ENCODE measurements at places on chromosomes 5 and 9.
A peak's percentile ranks its signal among the peaks of the same experiment; 100 is the strongest.

DNA sequence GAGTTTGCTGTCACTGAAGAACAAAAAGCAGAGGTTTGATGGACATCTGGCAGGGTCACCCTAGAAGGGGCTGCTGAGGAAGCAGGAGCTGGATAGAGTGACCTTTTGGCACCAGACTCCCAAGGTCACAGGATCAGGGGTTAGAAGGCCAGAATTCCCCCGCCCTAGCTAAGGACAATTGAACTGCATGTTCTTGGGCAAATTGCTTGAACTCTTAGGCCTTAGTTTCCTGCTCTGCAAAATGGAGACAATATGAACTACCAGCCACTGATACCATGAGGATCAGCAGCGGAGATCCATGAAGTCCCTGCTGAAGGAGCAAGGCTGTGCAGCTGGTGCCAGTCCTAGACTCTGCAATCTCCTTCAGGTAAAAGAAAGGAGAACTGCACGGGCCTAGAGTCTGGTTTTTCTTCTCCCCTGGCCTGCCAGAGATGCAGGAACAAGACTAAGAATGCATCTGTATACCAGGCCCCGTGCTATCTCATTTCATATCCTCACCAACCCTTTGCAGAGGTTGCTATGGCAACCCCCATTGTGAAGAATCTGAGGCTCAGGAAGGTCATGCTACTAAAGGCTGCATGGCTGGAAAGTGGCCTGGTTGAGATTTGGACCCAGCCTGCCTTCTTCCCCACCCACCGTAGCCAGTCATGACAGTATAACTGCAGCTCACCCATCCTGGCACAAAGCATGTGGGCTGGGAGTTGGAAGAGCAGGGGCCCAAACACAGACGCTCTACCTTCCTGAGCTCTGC is 33.7 kb downstream of the CAMK2A start:
- DNase-seq, result peak; percentile 58

DNA sequence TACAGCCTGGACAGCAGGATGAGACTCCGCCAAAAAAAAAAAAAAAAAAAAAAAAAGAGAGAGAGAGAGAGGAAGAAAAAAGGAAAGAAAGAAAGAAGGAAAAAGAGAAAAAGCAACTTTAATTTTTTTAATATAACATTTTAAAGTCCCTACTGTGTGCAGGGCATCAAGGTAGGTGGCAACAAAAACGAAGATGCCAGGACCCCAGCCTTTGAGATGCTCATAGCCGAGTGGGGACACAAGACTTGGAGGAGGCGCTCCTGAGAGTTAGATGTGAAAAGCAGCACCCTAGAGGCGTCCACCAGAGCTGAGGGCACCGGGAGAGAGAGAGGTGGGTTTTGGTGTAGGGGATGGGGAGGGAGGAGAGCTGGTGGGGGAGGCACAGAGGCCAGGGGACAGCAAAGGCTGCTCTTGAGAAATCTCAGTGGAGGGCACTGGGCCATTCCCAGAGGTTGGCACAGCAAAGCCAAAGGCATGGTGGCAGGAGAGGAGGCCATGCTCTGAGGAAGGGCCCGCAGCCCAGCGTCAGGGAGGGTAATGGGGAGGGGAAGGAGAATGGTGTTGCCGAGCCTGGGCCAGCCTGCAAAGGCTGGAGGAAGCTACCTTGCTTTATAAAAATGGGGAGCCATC is 135.6 kb downstream of the C9orf50 start:
- no peak for DNase-seq

GRCh38 chr9:89048616-89049015 is 57.3 kb downstream of the S1PR3 start:
- no peak for DNase-seq

DNA sequence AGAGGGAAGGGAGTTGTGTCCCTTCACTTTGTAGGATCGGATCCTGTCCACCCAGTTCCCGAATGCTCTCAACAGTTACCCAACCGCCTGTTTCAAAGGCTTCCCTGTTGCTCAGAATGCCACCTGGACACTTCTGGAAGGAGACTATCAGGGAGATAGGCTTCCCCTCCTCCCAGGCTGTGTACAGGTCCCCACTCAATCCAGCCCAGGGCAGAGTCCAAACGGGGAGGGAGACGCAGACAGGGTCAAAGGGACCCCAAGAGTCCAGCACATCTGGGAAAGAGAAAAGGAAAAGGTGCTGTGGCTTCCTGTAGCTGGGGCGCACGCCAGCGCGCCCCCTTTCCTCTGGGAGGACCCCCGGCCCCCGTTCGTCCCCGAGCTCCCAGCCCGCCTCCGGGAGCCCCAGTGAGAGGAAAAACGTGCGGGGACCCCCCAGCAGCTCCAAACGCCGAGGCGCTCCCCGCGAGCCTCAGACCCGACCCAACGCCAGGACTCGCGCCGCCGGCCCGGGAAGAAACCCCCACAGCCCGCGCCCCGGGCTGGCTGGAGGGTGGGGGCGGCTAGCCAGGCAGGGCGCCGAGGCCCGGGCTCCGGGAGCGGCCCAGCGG is 640 bp downstream of the SURF4 start:
- DNase-seq, result peak; percentile 42

DNA sequence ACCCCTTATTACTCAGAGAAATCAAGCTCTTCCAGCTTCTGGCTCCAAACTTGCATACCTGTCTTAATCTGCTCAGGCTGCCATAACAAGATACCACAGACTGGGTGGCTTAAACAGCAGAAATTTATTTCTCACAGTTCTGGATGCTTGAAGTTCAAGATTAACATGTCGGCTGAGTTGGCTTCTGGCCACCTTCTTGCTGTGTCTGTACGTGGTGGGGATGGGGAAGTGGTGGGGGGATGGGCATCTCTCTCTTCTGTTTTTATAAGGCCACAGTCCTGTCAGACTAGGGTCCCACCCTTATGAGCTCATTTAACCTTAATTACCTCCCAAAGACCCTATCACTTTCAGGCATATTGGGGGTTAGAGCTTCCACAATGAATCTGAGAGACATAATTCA is 140.5 kb downstream of the SV2C start:
- DNase-seq, result no peak

- DNase-seq, result no peak
These were observed 291.5 kb downstream of the SEC61B start for GRCh38 chr9:99513441-99514112.

DNA sequence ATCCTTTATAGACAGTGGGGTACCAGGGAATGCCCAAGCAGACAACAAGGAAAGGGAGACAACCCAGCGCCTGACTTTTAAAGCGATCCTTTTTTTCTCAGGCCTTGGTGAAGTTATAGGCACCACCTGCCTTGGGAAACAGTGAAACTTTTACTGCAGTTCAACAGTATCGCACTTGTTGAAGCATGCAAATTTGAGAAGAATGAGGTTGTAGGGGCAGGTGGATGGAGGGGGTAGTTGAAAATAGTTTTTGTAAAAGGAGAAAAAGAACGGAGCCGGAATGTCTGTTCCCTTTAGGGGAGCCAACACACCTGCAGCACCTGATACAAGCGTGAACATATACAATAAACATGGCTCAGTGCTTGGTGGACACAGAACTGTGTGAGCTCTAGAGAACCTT is 190.2 kb upstream of the NR3C1 start:
- DNase-seq, result no peak

GRCh38 chr5:93570294-93571113 is 10.5 kb downstream of the NR2F1-AS1 start:
- no peak for DNase-seq

DNA sequence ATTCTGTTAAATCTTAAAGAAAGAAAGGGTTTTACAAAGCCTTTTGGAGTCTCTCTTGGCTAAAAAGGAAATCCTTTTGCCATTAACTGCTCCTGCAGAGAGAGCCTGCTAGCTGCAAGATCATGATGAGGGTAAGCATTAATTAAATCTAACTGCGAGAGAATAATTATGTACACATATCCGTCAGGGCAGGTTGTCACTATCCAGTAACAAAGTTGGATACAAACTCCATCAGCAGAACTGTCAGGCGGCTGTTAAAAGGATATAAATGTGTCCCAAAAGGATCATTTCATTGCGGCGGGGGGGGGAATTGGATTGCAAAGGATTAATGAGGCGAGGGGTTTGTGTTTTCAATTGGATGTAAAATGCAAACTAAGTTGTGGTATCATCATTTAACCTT is 289.3 kb downstream of the ASTN2 start:
- no peak for DNase-seq

GRCh38 chr5:125657936-125658335 is 765.3 kb upstream of the GRAMD2B start:
- no peak for DNase-seq

GRCh38 chr5:64074533-64074932 is 91.1 kb upstream of the RNF180 start:
- peak; percentile 46 for DNase-seq

DNA sequence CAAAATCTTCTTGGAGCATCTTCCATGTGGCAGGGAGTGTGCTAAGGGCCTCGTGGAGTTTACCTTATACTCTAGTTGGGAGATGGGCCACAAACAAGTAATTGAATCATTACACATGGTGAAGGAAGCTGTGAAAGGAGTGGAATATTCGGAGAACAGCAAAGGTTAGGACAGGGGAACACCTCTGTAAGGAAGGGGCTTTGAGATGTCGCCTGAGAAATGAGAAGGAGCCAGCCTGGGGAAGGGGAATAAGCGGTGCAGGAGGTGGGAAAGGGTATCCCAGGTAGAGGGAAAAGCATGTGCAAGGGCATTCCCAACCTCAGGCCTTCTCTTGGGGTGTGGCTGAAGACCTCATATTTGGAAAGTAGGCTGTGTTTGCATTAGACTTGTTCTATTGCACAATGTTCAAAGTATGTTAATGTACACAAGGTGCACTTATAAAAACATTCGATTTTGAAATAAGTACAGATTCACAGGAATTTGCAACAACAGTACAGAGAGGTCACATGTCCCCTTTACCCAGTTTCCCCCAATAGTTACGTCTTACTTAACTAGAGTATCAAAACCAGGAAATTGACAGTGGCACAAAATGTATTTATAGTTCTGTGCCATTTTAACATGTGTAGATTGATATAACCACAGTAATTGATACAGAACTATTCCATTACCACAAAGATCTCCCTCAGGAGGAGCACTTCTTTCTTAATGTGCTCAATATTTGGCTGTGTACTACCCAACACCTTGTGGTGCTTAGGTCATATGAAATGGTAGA is 2.4 kb upstream of the STOM start:
- peak; percentile 31 for DNase-seq

GRCh38 chr5:42490831-42491230 is 67.6 kb downstream of the GHR start:
- no peak for DNase-seq

DNA sequence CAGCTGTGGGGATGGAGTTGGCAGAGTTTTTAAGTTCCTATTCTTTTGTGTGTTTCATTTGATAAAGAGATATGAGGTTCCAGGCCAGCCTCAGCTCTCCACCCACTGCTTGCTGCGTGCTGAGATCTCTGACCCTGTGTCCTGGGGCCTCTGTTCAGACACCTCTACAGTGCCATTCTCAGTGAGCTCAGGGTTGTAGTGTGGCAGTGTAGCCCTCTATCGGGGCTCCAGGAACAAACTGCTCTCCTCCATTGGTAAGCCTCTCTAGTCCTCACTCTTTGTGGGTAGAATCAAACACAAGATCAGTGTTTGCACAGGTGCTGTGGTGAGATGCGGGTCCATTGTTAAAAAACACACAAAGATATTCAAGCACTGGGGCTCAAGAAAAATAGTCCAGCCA is 386.6 kb upstream of the RPS23 start:
- no peak for DNase-seq

- no peak for DNase-seq
These were observed 140.2 kb downstream of the NFIB start for GRCh38 chr9:14173713-14174112.

DNA sequence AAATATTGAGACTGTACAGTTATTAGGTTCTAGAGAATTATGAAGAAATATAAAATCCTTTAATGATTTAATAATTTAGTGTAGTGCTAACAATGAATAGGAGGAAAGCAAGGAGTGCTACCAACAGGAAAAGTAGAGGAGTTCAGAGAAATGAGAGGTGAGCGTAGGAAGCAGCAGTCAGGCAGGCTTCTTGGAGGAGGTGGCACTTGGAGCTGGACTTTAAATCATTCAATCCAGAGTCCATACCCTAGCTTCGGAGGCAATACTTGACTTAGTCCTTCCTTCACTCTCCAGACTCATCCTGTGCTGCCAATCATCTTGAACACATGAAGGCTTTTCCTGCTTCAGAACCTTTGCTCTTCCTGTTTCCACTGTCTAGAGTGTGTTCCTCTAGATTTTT is 254.3 kb downstream of the GRIA1 start:
- no peak for DNase-seq

DNA sequence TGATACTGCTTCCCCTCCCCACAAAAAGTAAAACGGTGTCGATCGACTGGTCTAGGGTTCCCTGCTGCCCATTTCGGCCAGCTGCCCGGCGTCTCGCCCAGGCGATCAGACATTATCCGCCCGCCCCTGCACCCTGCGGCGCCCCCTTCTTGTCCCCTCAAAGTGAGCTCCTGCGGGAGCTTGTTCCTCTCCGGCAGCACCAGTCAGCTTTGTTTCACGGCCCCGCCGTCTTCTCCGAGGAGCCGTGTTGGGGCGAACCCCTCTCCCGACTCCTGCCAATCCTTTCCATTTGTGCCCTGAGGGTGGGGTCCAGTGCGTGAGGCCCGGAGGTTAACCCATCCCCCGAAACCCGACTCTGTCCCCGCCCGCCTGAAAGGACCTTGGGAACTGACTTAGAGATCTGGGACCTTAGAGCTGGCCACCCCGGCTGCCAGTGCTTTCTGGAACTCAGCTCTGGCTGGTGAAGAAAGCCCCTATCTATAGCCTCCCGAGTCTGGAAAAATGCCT is 518 bp downstream of the UBE2B start:
- peak; percentile 30 for DNase-seq

DNA sequence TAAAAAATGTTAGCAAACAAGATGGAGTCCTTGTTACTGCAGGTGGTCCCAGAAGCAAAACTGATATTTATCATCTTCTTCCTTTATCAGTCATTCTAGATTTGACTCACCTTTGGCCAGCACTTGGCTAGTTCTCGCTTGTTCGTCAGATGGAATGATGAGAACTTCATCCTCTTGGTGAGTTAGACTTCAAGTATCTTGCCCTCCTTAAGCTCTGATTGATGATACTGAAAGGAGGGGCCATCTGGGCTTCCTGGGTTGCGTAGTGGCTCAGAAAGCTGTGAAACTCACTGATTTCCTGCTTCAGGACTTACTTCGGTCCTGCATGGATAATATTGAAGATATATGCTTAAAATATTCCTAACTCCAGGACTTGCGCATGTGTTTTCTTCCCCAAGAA is 1248.2 kb upstream of the CDH9 start:
- no peak for DNase-seq

GRCh38 chr5:180618829-180619562 is 27.7 kb upstream of the SCGB3A1 start:
- peak; percentile 30 for DNase-seq
